ENCODE measurements at places on chromosomes 12 and 14.

DNA sequence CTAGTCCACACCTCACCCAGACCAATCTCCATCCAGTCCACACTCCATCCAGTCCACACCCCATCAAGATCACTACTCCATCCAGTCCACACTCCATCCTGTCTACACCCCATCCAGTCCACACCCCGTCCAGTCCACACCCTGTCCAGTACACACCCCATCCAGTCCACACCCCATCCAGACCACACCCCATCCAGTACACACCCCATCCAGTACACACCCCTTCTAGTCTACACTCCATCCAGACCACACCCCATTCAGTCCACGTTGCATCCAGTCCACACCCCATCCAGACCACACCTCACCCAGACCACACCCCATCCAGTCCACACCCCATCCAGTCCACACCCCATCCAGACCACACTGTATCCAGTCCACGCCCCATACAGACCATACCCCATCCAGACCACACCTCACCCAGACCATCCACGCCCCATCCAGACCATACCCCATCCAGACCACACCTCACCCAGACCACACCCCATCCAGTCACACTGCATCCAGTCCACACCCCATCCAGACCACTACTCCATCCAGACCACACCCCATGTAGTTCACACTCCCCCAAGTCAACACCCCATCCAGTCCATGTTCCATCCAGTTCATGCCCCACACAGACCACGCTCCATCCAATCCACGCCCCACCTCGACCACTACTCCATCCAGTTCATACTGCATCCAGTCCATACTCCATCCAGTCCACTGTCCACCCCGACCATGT is 116.6 kb upstream of the RTL1 start:
- no peak for DNase-seq

DNA sequence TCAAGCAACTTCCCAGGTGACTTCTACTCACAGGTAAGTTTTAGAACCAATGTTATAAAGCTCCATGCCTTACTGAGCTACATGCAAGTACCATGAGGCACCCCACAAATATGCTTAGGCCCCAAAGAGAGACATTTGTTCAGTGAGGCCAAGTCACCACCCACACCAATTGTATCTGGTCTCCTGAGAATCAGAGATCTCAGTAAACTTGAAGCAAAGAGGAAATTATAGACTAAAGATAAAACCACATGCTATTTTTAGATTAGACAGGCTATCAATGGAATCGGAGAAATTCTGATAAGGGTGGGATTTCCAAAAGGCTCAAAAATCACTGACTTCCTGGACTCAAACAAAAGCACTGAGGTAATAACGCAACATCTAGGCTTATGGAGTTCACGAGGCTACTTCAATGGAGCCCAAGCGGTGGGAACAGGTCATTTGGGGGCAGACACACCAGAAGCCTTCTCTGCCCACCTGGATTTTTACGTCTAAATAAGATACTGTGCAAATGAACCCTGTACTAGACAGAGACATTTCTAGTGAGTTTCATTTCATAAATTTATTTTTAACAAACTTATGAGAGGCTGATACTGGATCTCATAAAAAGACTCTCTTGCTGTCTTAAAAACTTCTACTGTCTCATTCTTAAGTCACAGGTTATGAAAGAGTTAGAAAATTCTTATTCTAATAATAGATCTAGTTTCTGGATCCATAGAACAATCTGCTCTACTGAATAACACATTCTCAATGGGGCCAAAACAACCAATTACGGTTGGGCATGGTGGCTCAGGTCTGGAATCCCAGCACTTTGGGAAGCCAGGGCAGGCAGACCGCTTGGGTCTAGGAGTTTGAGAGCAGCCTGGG is 7.7 kb downstream of the SLC15A4 start:
- no peak for DNase-seq

- no peak for DNase-seq
Observed at GRCh38 chr14:88556581-88556980, 1.8 kb upstream of the PTPN21 start.

GRCh38 chr12:76717314-76717713 is 46.6 kb upstream of the ZDHHC17 start:
- no peak for DNase-seq

- no peak for DNase-seq
Observed at GRCh38 chr14:94701861-94702370, 68.0 kb downstream of the GSC start.

GRCh38 chr14:105926373-105927095 is 400.2 kb downstream of the TMEM121 start:
- DNase-seq = no peak

DNA sequence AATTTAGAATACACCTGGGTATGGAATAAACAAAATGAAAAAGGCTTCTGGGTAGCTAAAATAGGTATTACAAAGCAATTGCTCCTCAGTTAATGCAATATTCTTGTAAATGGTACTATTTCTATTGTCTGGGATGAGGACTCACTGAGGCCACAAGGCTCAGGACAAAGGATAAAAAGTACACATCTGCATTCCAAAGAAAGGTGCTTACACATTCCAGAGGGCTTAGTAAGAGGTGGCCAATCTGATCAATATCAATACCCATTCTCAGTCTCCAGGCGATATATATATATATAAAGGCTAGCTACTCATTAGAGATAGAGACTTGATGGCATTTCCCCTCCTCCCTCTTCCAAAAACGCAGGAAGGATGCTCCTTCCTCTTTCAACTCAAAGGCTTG is 43.8 kb downstream of the ATXN7L3B start:
- DNase-seq = no peak

DNA sequence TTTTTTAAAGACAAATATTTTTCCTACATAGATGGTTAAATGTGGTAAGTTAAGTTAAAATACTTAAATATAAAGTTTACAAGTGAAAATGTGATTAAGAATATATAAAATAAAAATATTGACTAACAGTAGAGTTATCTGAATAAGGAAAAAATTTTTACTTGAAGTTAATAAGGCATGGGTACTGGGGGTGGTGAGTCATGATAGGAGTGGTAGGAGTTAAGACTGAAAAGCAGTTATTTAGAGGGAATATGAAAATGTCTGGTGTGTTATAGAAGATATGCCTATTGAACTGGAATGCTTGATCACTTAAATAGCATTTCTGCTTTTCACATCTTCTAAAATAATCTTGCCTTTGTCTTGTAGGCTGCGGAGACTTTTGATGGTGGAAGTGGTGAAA is 68.7 kb downstream of the CCDC91 start:
- DNase-seq = no peak

GRCh38 chr12:2754208-2754607 is 40.6 kb upstream of the FKBP4 start:
- DNase-seq = no peak

DNA sequence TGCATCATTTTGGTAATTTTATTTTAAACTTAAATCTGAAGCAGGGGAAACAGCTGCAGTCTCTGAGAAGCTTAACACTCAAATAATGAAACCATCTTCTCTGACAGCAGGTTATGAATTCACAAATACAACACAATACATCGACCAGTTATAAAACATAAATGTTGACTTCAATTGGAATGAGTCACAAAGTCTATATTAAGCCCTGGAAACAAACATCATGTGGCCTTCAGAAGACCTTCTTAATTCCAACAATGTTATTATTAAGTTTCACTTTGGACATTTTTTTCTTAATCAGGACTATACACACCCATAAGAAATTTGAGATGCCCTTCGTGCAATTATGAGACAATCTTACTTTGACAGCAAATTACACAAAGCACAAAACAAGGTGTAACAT is 68.9 kb downstream of the CEP128 start:
- DNase-seq = no peak

GRCh38 chr14:104644656-104645378 is 40.2 kb upstream of the TMEM179 start:
- DNase-seq = no peak

DNA sequence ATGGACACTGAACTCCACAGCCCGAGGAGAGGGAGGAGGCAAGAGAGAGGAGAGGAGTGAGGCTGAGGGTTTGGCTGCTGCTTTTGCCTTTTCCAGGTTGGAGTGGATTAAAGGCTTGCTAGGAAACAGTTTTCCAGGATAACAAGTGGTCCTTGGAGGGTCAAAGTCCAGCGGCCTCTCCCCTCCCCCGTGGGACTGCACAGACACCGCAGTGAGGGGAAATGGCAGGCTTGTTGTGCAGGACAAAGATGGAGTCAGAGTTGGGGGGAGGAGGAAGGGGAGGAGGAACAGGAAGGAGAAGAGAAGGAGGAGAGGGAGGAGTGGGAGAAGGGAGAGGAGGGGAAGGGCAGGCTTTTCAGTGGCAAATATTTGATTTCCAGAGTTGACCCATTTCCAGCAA is 245.5 kb downstream of the RBM19 start:
- no peak for DNase-seq

DNA sequence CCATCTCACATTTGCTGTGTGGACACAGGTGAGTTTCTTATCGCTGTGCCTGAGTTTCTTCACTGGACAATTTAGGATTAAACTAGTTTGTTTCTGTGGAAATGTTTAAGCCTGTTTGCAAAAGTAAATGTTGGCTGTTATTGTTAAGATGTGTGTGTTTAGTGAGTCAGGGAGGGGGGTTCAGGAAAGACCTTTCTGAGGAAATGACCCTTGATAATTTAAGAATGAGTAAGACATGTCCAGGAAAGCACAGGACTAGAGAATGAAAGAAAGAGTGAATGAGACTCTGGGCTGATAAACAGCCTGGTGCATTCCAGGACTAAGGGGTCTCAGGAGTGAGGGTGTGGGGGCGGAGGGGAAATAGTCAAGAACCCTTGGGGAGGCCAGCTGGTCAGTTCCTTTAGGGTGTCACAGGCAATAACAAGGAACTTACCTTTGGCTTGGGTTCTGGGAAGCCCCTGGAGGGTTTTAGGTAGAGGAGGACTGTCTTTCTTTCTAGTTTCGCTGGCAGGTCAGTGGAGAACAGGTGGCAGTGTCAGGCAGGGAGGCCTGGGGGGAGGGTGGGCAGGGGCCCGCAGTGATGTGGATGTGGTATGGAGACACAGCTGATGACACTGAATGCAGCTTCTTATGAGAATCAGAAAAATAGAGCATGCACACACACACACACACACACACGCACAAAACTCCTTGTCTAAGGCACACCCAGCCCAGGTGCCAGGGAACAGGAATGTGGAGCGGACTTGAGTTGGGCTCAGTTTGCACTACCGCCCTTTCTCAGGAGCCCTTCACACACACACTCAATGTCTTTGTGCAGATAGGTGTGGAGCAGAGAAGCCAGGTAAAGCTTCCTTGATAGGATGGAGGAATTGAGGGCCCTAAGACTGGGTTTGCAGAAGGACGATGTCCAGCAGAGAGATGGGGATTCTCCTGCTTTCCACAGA is 1005.5 kb downstream of the VRK1 start:
- DNase-seq = no peak

GRCh38 chr12:1947081-1947480 is 28.6 kb upstream of the CACNA2D4 start:
- DNase-seq = no peak

DNA sequence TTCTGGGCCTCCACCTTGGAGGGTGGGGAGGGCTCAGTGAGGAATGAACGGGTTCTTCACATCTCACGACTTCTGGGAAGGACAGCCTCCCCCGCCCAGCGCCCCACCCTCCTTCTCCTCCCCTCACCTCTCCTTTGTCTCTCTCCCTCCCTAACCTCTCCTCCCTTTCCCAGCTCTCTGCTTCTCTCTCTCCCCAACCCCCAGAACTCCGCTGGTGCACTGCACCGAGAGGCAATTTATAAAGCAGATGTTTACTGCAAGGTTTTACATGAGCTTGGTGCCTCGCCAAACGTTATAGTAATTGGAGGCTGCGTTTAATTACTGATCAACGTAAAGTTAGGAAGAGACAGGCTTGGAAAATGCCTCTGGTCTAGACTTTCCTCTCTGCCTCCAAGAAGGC is 42.9 kb upstream of the FAM222A start:
- DNase-seq = no peak

GRCh38 chr12:25745281-25745680 is 192.2 kb upstream of the LMNTD1 start:
- no peak for DNase-seq

DNA sequence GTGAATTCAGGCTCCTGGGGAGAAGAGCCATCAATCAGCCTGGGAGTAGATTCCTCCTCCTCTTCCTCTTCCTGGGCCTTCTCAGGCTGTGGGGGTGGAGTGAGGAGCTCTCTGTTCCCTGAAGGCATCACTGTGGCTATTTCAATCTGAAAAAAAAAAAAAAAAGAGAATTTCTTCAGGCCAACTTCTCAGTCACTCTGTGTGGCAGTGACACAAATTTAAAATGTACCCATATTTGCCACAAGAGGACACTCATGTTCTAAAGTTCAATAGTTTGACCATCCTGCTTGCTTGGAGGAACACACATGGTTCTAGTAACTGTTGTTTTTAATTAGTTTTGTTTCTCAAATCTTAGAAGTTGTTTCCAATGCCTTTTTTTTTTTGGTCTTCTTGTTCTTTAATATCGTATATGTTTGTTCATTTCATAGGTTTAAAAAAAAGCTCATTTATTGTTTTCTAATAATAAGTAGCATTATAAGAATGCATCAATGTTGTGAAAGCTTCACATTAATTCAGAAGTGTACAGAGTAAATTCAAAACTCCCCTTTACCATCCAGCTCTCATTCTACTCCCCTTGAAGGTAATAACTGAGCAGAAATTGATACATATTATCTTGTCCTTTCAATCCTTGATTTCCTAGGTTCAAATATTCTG is 23.3 kb upstream of the CCER1 start:
- DNase-seq = no peak

DNA sequence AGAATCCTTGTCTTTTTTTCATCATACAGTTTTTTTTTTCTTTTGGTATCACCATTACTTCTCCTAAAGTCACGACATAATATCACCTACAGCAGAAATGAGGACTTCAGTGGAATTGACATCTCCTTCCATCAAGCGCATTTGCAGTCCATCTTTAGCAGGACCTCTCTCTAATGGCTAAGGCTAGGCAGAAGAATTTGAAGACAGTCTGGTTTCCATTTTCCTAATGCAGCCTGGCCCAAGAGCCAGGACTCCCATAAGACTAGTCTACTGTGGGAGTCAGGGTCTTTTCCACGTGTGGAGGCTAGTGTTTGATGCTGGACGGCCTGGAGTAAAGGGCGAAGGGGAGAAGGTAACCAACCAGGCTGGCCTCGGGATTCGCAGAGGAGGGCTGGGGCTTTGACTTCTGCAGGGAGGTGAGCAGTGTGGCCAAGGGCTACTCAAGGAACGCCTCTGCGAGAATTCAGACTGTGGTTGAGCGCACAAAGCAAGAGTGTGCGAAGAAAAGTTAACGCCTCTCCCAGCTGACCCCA is 769 bp upstream of the ZNF740 start:
- no peak for DNase-seq

GRCh38 chr12:84159260-84159659 is 753.3 kb downstream of the SLC6A15 start:
- DNase-seq = no peak

DNA sequence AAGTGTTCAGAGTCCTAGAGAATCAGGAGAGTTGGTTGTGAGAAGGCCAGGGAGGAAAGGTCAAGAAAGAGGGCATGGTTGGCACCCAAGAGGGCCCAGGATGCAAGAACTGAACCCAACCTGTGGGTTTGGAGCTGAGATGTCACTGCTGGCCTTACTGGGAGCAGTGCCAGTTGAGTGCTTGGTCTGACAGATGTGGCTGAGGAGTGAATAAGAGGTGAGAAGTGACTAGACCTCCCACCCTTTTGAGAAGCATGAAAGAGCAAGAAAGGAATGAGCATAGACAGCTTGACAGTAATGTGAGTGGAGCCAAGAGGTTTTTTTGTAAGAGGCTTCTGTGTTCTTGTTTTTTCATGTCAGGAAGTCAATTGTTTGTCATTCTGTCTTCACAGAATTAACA is 95.3 kb downstream of the FGD4 start:
- DNase-seq = no peak
